ENCODE measurements at places on chromosomes 4 and X. TPM values are rescaled to one million over a fixed set of nuclear protein-coding genes. Genes with fewer than 3 reads are reported as not detected.

GRCh38 chr4:184355111-184355604, 119.2 kb downstream of the IRF2 start:
- no peak for DNase-seq

- no peak for DNase-seq
These were observed 76.9 kb upstream of the CAMK2D start for GRCh38 chr4:113838460-113838859.

DNA sequence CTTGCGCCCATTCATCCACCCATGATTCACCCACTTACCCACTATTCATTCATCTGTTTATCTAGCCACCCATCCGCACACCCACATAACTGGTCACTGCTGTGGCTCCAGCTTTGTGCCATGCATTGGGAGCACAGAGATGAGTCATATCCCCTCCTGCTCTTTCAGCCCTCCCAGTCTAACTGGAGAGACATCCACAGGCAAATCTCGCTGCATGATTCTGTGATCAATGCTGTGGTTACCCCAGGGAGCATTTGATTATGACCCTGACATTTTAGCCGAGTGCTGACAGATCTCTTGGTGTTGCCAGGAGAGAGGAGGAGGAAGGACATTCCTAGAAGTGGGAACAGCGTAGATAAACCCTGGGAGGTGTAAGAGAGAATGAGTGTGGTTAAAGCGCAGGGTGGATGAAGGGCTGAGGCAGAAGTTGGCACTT, 10.4 kb upstream of the PORCN start:
- peak; percentile 57 for DNase-seq

GRCh38 chr4:37132351-37132974, 112.1 kb upstream of the NWD2 start:
- no peak for DNase-seq

DNA sequence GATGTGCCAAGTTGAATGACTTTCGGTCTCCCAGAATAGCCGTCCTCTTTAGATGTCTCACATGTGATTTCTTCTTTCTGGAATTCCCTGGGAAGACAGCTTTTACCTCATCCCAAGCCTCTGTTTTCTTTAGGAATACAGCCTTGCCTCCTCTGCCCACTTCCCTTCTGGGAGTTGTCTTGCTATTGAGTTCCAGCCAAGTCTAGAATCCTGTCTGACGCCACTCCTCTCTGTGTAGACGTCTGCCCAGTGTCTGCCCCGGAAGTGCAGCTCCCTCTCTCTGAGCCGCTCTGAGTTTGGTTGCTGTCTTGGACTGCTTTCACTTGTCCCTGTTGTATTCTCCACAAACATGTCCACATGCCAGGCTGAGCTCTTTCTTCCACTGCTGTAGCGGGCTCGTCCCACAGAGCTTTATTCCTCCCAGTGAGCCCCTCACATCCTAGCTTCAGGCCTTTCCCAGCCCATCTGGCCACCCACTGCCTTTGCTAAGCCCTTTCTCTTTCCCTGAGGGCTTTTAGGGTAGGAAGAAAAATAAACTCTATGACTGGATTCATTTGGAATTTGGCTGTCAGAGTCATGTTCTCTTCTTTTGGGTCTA, 9.0 kb upstream of the IGFBP7 start:
- DNase-seq = no peak

- DNase-seq = no peak
These were observed 687.6 kb downstream of the C4orf33 start for GRCh38 chr4:129783596-129783995.

The TMEM144 gene
- 13.4 TPM for total RNA-seq

The ANK2 gene
- 0.61 TPM for total RNA-seq
